ENCODE measurements at places on chromosomes 1 and 21.

GRCh38 chr1:37265156-37265555, 209.2 kb upstream of the ZC3H12A start:
- no peak for DNase-seq

DNA sequence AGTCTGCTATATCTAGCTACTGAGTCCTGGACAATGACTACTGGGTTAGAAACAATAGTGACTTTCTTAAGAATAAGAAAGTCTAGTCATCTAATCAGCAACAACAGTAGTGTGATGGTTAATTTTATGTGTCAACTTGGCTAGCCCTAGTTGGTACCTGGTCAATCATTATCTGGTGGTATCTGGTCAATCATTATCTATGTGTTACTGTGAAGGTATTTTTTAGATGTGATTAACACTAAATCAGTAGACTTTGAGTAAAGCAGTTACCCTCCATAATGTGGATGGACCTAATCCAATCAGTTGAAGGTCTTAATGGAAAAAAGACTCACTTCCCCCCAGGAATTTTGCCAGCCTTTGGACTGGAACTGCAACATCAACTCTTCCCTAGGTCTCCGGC, 312.6 kb downstream of the SIPA1L2 start:
- DNase-seq = no peak

- DNase-seq = no peak
Measured at GRCh38 chr1:162310337-162310736, 66.3 kb downstream of the SPATA46 start.

DNA sequence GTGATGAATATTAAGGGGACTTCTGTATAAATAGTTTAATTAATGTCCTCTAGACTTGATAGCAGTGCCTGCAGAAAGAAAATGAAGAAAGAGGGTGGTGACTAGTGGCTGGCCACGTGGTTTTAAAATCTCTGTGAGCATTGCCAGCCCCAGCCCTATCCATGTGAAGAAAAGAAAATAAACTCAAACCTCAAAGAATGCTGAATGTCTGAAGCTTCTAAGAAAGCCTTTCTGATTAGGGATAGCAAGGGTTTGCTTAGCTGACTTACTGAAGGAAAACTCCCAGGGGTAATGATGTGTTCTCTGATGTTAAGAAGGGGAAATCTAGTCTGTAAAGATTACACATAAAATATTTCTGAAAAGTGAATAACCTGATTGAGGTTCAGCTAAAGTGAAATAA, 31.8 kb downstream of the ADGRL2 start:
- no peak for DNase-seq

GRCh38 chr1:14716474-14716873, 118.0 kb downstream of the KAZN start:
- DNase-seq = no peak

DNA sequence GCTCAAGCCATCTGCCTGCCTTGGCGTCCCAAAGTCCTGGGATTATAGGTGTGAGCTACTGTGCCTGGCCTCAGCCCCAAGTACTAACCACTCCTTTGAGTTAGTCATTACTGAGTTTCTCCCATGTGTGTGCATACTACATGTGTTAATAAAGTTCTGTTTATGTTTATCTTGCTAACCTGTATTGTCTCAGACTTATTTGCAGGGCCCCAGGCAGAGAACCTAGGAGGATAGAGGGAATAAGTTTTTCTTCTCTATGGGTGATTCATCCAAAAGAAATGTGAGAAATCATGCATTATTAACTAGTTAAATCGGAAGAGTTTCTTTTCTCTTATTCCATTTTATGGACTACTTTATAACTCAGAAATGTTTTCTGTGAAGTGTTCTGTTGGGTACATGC, 203.9 kb upstream of the CACYBP start:
- no peak for DNase-seq

GRCh38 chr1:245241526-245242130, 86.8 kb downstream of the KIF26B start:
- DNase-seq = no peak

DNA sequence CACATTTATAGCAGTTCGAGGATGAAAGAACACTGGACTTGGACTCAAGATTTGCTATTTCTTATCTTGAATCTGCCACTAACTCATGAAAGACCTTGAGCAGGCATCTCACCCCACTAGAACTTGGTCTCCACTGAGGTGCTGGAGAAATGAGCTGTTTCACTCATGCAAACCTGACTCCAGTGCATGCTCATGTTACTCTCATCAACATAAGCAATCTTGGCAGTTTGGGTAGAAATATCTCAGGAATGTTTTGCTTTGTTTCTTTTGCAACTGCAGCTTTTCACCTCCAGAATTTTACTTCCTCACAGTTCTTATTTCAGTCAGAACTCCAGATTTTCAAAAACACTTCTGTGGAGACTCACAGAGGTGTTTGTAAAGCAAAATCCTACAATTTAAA, 46.2 kb upstream of the DAB1 start:
- no peak for DNase-seq

DNA sequence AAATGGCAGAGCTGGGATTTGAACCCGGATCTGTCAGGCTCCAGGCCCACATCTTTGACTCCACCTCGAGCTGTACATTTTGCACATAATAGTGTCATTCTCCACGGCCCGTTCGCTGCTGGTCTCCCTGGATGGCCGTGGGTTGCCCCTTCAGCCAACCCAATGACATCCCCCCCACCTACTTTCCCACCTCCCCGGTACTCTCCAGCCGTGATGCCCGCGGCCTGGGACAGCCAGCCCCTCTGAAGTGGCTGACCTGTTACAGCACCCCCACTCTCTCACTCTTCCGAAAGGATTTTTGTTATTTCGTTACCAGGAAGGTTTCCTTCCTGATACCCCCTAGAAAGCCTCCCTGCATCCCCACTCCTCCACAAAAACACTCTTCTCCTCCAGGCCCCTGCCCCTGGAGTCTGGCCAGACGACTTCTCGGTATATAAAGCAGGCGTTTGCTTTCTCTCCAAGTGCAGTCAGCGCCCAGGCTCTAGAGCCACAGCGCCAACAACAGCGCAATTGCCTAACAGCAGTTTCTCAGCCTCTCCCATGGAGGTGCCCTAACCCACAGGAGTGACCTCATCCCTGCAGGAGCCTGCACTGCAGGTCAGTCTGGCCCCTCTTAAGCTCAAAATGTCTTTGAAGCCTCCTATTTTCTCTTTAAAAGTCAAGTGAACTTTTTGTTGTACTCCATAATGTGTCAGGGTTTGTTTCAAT, 14.5 kb upstream of the GJB5 start:
- no peak for DNase-seq

All from stimulated activated CD4-positive, alpha-beta T cell treated with anti-CD3 and anti-CD28 coated beads, Interleukin-12 subunit alpha, Interleukin-12 subunit beta, amount 100 ng/mL, for 24 hours (primary cell).